ENCODE measurements at places on chromosomes 6 and 20.

DNA sequence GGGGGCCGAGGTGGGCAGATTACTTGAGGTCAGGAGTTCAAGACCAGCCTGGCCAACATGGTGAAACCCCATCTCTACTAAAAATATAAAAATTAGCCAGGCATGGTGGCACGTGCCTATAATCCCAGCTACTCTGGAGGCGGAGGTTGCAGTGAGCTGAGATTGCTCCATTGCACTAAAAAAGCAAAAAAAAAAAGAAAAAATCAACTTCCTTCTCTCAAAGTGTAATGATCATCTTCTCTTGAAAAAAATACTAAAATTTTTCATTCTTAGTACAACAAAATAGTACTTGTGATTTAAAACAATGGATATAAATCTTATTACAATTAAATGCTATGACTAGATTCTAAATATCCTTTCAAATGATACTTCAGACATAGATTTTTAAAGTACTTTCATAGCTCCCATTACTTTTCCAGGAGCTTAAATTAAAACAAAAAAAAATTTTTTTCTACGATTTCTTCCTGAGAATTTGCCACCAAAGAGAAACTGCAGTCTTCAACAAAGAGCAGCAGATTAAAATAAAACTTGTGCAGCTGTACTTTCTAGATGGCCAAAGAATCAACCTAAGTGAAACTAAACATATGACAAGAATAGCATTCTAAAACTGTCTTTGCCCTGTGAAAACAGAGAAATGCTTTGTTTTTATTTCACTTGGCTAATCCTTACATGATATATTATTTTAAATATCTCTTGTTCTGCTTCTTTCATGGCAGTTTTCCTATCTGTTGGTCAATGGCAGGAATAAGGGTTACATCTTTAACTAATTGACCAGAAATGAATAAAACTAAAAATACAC lies 75.2 kb downstream of the MAP3K5 start:
- DNase-seq = no peak

DNA sequence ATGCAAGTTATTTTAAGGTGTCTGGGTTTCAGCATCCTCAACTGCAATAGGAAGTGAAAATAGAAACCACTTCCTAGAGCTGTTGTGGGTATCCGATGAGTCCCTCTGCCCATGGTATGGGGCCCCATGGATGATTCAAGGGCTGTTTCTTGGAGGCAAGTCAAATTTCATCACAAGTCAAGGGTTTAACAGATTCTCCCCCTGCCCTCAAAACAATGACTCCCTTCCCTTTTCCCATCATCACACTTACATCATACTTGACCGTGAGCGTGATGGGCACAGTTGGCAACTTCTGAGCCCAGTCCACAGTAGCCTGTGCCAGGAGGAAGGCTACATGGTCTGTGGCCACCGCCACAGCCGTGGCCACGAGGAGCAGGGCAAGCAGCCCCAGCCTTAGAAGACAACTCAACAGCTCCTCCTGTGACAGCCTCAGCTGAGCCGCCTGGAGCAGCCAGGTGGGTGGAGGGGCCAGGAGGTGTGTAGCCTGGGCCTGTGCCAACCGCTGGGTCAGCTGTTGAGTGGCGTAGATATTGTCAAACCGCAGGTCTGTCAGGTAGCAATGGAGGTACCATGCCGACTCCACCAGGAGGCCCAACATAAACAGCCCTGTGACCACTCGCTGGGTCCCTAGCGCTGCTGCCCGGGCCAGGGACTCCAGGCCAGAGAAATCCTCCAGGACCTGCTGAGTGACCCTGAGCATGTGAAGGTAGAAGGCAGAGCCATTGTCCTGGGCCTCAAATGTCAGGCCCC lies 5.2 kb downstream of the OCSTAMP start:
- peak; percentile 22 for DNase-seq

- no peak for DNase-seq
Observed at GRCh38 chr6:124599656-124600055, 362.6 kb upstream of the RNF217 start.

GRCh38 chr6:25714765-25715164 lies 39.8 kb upstream of the SLC17A4 start:
- DNase-seq = no peak

GRCh38 chr20:4369798-4370124 lies 351.9 kb upstream of the PRND start:
- peak; percentile 38 for DNase-seq

- no peak for DNase-seq
Observed at GRCh38 chr6:132604635-132605152, 15.2 kb upstream of the TAAR5 start.

DNA sequence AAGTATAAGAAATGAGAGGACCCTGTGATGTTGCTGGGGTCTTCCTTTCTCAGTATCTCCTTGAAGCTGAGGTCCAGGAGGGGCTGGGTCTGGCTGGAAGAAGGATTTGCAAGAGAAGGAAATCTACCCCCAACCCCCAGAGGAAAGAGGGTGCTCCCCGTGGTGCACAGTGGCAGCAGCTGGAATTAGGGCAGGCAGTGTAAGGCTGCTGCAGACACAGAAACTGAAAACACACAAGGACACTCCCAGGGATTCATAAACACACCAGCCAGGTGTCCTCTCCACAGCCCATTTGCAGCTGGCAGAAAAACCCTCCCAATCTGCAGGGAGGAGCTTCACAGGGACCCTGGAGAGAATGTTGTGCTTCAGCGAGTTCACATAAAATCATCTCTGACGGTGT lies 297.2 kb downstream of the CDH26 start:
- no peak for DNase-seq

All from stimulated activated CD4-positive, alpha-beta T cell treated with anti-CD3 and anti-CD28 coated beads, Interleukin-2, amount 100 ng/mL, for 24 hours (primary cell).